ENCODE measurements at places on chromosomes 13 and 19.

DNA sequence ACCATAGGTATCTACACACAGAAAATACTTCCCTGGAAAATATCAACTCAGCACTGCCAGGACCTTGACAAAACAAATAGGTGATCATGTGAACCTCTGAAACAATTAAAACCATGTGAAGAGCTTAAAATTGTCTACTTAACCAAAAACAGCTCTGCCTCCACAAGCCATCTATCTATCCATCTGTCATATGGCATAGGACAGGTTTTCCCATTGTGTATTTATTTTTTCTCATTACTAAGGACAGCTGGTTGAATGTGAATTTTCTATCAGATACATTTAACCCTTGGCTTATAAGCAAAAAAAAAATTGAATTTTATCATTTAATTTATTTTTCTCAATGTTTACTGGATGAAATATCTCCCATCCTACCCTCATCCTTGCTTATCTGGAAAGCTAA, 279.5 kb downstream of the PCDH9 start:
- DNase-seq, result no peak

GRCh38 chr13:80379245-80379644, 38.3 kb upstream of the SPRY2 start:
- no peak for DNase-seq

- no peak for DNase-seq
Observed at GRCh38 chr19:33849551-33850147, 53.0 kb downstream of the KCTD15 start.

DNA sequence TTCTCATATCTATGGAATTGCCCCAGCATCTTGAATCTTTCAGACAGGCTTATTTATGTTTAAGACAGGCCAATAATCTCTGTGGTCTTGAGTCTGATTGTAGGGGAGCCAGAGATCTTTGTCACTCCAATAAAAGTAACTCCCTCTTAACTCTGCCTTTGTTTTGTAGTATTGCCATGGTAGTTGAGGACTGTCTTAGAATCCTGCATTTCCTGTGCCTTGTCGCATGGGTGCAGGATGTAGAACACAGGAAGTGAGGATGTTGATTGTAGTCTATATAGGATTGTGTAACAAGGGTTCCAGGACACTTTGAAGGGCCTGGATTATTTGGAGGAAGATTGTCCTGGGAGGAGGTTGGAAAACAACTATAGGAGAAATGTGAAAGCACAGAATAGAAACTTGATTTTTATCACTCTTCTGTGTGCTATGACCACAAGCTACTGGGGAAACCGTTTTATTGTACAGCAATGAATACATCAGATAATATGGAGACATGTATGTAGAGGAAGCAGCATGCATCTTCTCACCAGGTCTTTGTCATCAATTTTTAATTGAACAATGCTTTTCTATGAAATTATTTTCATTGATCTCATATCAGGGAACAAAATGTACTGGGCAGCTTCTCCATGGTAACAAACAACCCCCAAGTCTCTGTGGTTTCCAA, 411.7 kb downstream of the FGF9 start:
- no peak for DNase-seq

DNA sequence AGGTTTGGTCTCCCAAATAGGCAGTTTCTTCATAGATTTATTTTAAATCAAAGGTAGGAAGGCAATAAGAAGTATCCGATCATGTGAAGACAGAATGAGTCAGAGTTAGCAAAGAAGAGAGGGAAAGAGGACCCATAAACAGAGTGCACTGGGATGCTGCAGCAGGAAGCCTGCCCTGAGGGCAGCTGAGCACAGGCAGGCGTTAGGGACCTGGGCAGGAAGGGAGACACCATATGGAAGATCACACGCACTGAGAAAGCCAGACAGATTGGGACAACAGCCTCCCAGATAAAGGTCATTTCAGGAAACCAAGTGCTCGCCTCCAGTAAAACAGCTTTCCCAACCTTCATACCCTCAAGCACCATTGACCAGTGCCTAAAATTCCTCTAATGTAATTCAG, 598.0 kb downstream of the EFNB2 start:
- no peak for DNase-seq

GRCh38 chr19:29671393-29672160, 6.3 kb downstream of the PLEKHF1 start:
- DNase-seq, result peak; percentile 40

- DNase-seq, result no peak
Observed at GRCh38 chr13:19057588-19058340, 123.9 kb downstream of the TUBA3C start.

- no peak for DNase-seq
Observed at GRCh38 chr19:572743-573518, 535 bp downstream of the BSG start.

- DNase-seq, result no peak
Observed at GRCh38 chr13:44364345-44365000, 9.2 kb upstream of the SERP2 start.

DNA sequence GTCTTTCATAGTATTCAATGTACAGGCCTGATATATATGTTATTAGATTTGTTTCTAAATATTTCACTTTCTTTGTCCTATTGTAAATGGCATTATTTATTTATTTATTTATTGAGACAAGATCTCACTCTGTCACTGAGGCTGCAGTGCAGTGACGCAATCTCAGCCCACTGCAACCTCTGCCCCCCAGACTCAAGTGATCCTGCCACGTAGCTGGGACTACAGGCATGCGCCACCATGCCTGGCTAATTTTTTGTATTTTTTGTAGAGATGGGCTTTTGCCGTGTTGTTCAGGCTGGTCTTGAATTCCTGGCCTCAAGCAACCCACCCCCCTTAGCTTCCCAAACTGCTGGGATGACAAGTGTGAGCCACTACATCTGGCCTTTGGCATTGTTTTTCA, 5.4 kb upstream of the GAS6 start:
- no peak for DNase-seq

- DNase-seq, result peak; percentile 64
Observed at GRCh38 chr19:3029065-3029923, at the start of gene TLE2. TLE2 (minus strand) TSS chr19:3029280; CDS start chr19:3028904, 376 bp downstream.

DNA sequence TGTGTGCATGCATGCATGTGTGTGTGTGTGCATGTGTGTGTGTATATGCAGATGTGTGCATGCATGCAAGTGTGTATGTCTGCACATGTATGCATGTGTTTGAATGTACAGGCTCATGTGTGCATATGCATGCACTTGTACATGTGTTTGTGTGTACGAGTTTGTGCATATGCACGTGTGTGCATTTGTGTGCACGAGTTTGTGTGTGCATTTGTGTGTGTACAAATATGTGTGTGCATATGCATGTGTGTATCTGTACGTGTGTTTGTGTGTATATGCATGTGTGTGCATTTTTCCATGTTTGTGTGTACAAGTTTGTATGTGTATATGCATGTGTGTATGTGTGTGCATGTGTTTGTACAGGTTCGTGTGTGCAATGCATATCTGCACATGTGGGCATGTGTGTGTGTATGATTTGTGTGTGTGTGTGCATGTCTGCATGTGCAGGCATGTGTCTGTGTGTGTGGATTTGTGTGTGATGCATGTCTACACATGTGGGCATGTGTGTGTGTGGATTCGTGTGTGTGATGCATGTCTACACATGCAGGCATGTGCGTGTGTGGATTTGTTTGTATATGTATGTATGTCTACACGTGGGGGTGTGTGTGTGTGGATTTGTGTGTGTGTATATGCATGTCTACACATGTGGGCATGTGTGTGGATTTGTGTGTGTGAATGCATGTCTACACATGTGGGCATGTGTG, 57.1 kb downstream of the F2RL3 start:
- no peak for DNase-seq

DNA sequence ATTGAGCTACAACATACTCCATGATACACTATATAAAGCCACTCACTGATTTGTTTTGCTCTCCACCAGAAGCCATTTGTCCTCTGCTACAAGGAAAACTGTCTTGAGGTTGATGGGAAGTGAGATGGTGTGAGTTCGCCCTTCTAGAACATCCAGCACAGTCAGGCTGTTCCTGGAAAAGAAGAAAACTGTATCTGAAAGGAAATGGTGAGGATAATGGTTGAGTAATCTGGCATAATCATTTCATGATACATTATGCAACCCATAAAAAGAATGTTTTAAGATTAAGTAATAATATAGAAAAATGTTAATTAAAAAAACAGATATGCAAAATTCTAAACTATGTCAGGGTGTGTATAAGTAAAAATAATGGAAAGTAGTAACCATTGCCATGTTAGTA, 233.9 kb downstream of the RGCC start:
- DNase-seq, result no peak

GRCh38 chr19:54206831-54207177, 6.1 kb downstream of the RPS9 start:
- DNase-seq, result no peak
